ENCODE measurements at places on chromosomes 13 and 19.
A peak's percentile ranks its signal among the peaks of the same experiment; 100 is the strongest.

DNA sequence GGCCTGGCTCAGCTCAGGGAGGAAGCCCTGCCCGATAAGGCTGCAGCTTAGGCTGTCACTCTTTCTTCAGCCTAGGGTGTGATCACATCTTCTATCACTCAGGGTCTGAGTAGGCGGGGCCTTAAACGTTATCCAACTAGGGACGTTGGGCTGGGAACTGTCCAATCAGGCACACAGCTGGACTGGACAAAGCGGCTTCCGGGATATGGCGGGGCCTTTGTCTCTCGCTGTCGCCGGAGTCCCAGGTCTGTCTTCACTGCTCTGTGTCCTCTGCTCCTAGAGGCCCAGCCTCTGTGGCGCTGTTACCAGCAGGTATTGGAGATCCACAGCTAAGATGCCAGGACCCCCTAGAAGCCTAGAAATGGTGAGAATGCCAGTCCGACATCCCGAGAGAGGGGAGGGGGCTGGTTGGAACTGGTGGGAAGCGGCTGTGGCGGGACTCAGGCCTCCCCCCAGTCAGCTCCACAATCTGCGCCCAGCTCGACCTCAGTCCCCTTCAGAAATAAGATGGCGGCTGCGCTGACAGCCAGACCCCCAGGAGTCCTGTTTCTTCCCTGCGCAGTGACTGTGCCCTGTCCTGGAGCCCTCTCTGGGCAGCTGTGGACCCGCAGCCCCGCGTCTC lies at the start of gene ZNF254:
TSS of gene ZNF254 (plus strand) at position 214 of the 622 bp plus-strand sequence. CDS start at position 335, 121 bp downstream.
- DNase-seq = peak; percentile 89

- DNase-seq = no peak
Observed at GRCh38 chr19:38848299-38849146, 1.3 kb downstream of the HNRNPL start.

- no peak for DNase-seq
Observed at GRCh38 chr13:102726430-102726829, 31.6 kb upstream of the METTL21C start.

GRCh38 chr19:2237051-2237868 lies 636 bp downstream of the SF3A2 start:
- no peak for DNase-seq

DNA sequence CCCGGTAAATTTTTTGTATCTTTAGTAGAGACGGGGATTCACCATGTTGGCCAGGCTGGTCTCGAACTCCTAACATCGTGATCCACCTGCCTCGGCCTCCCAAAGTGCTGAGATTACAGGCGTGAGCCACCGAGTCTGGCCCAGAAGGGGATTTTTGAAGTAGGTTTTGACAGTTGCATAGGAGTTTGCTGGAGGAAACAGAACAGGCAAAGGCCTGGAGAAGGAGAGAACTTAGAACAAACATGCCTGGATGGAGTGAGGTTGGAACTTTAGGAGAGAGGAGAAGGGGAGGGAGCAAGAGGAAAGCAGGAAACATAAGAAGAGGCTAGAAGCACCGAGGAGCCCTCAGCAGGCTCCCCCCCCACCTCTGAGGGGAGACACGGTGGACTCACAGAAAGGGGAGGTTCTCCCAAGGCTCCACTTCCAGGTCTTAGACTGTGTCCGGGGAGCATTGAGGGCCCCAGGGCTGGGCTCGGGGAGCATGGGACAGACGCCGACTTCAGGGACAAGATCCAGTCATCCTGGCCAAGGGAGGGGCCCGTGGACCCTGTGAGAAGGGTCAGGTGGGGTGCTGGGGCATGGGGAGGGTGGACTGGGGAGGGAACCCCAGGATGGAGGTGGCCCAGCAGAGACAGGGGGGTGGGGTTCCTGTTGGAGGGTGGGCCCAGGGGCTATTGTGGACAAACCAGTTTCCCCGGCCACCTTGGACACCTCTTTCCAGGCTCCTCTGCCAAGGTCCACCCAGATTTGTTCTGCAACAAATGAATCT lies 1.8 kb upstream of the FBN3 start:
- DNase-seq = no peak

DNA sequence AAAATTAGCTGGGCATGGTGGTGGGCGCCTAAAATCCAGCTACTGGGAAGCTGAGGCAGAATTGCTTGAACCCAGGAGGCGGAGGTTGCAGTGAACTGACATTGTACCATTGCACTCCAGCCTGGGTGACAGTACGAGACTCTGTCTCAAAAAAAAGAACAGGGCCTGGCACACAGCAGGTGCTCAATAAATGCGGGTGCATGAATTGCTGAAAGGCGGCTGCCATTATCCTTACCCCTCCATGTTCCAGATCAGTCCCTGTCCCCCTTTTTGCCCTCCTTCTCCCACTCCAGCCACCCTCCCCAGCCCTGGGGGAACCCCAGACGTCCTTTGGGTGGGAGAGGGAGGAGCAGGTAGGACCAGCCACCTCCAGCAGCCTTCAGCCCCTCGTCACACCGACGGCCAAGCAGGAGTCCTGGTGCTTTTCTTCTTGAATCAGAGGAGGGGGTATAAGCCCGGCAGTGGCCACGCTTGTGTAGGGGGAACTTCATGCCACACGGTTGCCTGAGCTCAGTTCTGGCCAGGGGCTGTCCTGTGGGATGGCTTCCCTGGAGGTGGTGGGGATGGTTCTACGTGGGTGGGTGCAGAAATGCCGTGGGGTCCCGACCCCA lies 20.4 kb upstream of the NFIC start:
- no peak for DNase-seq

GRCh38 chr13:96193728-96194310 lies 103.9 kb downstream of the HS6ST3 start:
- no peak for DNase-seq

DNA sequence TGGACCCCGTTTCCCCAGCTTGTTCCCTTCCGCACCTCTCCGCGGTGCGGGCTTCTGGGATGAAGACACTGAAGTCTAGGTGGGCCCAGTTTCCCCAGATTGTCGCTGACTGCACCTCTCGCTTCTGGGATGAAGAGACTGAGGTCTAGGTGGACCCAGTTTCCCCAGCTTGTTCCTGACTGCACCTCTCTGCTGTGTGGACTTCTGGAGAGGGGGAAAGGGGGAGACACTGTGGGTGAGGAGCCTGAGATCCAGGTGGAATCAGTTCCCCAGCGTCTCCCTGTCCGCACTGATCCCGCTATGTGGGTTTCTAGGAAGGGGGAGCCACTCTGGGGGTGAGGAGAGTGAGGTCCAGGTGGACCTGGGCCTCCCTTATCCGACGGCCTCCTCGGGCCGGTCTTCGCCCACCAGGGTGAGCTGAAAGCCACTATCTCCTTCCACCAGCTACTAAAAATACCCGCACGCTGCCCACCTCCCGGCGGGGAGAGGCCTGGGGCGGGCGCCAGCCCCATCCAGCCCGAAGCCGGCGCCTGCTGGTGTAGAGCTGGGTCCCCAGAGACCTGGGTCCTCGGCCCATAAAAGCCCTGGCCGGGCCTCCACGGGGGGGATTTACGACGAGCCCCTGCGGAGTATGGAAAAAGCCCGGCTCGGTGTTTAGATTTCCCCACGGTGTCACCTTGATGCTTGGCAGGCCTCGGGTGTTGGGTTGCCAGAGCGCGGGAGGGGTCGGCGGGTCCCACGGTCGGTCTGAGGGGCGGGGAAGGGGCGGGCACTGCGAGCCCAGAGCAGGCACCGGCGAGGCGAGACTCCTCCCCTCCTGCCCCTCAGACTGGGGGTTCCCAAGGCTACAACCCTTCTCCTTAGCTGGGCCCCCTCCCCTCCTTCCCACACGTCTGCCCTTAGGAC lies 10.6 kb downstream of the FUT6 start:
- DNase-seq = no peak

DNA sequence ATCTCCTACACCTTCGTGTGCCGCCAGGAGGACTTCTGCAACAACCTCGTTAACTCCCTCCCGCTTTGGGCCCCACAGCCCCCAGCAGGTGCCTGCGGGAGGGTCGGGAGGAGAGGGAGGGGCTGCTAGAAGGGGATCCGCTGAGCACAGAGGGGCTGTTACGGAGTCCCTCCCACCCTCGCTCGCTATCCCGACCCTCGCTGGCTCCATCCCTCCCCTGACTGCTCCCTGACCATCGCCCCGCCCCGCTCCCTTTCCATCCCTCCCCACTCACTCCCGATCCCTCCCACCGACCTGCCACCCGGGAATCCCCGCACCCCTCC lies 780 bp downstream of the CD177 start:
- DNase-seq = no peak

DNA sequence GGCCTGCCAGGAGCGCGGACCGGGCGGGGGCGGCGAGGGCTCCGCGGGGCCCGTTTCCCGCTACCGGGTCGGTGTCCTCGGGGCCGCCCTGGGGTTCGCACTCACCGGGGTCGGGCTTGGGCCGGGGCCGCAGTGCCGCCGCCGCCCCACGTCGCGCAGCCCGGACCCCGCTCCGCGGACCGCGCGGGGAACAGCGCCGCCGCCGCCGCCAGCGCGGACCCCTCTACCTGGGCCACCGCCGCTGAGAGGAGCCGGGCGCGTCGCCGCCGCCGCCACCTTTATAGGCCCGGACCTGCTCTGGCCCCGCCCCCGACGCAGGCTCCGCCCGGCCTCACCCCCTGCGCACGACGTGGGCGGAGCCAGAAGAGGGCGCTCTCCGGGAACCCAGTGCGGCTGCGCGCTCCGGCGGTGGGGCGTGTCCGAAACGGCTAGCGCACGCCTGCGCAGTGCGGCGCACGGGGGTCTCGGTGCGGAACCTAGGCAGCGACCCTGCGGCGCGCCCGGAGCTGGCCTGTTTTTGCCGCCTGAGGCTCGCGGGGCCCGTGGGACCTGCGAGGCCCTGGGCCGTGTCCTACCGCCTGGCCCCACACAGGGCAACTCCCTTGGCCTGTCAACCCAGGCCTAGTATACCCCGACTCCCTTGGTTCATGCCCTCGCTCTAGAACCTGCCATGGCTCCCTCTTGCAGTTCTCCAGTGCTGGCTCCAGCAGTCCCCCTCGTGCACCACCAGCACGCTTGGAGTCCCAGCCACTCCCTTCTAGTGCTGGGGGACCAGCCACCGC lies at the start of gene MKNK2:
TSS of gene MKNK2 (minus strand) at position 254 of the 782 bp plus-strand sequence. CDS start 393 bp downstream, outside the sequence.
- DNase-seq = peak; percentile 85

GRCh38 chr13:36820222-36820621 lies 1.2 kb downstream of the RFXAP start:
- no peak for DNase-seq

- DNase-seq = no peak
Observed at GRCh38 chr19:19074196-19074882, 10.5 kb downstream of the SLC25A42 start.

- no peak for DNase-seq
Observed at GRCh38 chr13:31903111-31903815, 128.3 kb upstream of the FRY start.

GRCh38 chr19:4653793-4654436 lies 14.6 kb downstream of the TNFAIP8L1 start:
- DNase-seq = no peak

DNA sequence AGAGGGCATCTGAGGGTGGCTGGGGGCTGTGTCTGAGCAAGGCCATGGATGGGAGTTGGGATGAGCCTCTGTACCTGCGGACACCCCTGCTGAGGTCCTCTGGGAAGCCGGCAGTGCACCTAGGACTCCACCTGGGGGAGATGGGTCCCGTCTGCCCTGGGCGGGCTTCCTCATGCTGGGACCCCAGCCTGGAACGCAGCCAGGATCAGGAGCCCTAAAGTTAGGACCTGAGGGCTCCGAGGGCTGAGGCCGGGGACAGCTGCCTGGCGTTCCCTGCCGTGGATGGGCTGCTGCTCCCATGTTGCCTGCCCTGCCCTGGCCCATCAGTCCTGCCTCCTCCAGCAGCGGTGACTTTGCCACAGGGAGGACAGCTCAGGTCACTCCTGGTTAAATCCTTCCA lies 26.1 kb downstream of the CRTC1 start:
- DNase-seq = no peak

DNA sequence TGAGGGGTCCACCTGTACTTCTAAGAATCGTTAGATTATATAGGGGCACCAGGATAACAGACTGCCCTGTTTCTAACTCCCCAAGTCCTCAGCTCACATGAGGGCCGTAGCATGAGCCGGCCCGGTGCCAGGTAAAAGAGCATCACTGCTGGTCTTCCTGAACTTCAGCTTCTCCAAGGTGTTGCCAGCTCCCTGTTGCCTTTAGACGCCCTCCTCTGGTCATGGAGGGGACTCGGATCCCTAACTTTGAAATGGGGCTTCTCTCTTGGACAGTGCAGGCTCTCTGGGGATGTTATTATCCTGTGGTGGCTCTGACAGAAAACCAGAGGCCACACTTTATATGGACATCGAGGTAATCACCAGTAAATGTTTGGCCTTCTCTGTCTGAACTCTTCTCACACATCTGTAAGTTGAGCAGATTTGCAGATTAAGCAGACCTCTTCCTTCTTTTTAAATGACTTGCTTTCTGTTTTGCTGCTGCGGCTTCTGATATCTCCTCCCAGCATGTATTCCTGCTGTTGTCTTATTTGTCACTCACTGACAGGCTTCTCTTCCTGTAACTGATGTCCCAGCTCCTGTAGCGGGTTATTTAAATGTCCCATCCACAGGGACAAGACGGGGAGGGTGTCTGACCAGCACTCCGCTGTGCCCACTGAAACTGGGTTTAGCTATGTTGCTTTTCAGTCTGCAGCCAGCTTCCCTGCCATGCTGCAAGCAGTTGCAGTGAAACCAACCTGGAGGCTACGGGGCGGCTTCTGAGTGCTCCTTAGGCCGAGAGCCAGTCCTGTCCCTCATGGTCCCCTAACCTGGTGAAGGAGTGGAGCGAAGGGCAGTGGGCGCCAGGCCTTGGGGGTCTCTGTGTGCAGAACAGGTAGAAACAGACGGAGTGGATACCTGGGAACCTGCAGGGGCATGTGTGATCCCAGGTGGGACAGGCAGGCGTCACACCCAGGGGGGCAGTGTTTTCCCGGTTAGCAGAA lies 39.2 kb downstream of the TSSK6 start:
- no peak for DNase-seq

DNA sequence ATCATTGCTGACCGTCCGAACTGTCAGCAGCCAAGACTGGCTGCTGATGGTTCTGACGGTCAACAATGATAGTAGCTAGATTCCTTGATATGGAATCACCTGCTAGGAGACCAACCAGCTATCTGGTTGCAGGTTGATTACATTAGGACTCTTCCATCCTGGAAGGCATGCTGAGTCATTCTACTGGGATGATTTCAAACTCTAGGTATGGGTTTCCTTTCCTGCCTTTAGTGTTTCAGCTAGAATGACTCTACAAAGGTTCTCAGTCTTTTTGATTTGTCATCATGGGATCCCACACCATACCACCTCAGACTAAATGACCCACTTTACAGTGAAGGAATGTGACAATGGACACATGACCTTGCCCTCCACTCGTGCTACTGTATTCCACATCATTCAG lies 138.1 kb upstream of the KL start:
- no peak for DNase-seq

DNA sequence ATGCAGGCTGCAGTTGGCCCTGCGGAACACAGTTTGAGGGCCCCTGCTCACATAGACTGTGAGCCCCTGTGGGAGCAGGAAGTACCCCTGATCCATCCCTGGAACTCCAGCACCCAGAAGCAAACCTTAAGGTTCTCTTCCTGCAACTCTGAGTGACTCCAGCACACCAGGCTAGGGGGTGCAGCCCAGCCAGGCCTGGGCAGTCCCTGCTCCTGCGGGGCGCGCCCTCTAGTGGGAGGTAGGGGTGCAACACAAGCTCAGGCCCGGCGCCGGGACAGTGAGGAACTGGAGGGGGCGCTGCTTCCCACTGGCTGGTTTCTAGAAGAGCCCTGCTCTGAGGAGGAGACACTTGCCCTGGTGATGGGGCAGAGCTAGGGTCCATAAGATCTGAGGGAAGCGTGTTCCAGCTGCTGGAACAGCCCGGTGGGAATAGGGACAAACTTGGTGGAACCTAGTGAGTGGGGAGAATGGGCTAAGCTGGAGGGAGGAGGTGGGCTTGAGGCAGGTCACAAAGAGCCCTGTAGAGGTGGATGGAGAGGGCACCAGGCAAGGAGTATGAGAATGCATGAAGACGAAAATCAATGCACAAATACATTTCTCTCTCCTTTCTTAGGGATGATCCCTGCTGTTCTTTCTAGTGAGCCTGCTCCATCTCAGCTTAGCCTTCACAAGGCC lies 5.0 kb downstream of the ZSCAN5A start:
- DNase-seq = no peak
